ENCODE measurements at places on chromosomes 2 and 18.

DNA sequence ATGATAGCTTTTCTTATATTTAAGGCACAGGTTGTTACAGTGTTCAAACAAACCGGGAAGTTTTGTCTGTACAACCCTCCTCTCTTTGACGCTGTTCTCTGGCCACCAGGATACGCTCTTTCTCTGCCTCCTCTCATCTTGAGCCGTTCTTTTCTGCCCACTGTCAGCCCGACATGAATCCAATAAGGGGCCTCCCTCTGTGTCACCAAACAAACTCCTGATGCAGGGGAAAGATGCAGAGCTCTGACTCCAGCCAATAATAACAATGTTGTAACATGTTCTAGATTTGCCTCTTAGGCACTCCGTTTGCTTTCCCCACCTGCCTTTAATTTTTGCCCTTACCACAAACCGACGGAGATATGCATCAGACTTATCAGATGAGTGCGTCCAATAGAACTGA, 449.3 kb downstream of the SLC4A3 start:
- DNase-seq: no peak

- DNase-seq: no peak
Observed at GRCh38 chr2:46284796-46285195, 12.4 kb upstream of the EPAS1 start.

GRCh38 chr2:64860276-64860885, 128.8 kb upstream of the SLC1A4 start:
- DNase-seq: no peak

DNA sequence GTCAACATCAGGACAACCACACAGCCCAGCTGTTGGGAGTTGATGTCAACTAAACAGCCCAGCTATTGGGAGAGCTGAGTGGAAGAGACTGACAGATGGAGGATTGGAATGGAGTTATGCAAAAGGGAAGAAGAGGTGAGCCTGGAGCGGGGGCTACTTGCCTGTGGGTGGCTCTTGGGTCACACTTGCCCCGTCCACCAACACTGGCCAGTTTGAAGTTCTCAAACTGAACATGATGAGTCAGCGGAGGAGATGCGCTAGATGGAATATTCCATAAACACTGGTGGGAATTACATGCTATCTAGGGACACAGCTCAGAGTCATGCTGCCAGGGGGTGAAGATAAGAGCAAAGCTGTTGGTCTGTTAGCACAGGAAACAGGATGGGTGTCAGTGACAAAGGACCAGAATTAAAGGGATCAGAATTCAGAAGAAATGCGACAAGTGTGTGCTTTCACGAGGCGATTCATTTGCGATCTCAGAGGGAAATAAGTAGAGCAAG, 33.2 kb upstream of the AGAP1 start:
- no peak for DNase-seq

DNA sequence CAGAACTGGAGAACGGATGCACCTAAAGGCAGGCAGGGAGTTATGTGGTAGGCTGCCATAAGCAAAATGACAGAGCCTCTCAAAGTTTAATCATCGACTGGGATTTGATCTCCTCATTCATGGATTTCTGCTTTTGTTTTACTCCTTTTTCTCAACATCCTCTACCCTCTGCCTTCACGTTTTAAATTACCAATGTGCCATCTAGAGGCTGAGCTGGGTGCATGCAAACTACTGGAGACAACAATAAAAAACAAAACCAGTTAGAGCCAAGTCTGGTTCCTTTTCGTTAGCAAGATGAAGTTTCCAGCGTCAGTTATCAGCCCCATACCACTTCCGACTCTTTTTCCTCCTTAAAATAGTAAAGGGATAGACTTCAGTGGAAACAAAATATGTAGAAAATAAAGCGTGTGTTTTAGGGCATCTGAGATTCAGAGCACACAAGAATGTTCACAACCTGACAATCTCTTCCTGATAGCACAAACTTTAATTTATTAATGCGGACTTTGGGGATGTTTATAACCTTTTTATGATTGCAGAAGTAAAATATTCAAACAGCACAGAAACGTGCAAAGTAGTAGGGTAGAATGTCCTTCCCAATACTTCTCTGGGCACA, 117.0 kb downstream of the LAMA1 start:
- DNase-seq: no peak

DNA sequence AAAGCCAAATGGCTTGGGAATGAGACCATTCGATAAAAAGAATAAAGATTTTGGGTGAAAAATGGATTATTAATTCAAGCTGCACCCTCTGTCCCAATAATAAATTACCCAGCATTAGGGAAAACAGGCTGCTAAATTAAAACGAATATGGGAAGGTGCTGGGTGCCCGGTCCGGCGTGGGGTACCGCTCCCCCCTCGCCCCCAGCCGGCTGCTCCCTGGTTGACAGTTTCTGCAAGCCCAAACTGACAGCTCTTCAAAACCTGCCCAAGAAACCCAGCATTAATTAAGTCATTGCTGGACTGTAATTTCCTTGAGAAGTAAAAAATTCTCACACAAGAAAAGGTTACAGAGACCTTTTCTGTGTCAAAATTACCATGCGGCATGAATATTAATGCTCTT, 98.6 kb downstream of the PTGR3 start:
- DNase-seq: no peak

DNA sequence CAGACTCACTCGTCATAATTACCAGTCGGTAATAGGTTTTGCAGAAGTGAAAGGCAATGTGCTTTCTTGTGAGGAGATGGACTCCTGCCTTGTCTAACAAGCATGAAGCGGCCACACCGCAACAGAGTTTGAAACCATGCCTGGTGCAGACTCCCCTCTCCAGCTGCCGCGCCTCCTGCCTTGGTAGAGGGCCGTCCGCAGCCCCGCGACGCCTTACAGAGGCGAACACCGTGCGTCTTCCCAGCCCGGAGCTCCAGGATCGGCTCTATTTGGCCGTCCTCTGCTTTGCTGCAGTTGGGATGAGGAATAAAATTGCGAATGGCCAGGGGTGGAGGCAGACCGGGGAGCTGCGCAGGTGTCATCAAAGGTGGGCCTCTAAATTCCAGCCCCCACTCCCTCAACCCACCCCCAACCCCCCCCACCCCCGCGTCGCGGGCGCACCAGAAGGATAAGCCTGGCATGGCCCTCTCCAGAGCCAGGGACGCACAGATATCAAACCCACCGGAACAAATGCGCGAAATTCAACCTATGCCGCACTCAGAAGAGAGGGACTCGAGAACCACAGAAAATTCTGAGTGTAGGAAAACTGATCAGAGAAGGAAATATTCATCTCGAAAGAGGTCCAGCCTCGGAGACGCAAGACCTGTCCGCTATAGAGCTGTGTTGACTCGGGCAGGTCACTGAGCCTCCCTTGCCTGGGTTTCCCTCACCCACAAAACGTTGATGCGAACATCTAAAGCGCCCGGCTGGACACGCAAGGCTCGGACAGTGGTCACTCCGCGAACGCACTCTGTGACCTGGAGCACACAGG, 1.1 kb downstream of the TRABD2A start:
- DNase-seq: no peak

- no peak for DNase-seq
Observed at GRCh38 chr18:33875029-33875565, 297.1 kb downstream of the ASXL3 start.

GRCh38 chr18:35592298-35592697, 10.8 kb downstream of the GALNT1 start:
- DNase-seq: no peak

GRCh38 chr2:207937823-207938222, 87.5 kb downstream of the PLEKHM3 start:
- no peak for DNase-seq
